ENCODE measurements at places on chromosomes 3 and 15. TPM values are rescaled to one million over a fixed set of nuclear protein-coding genes. Genes with fewer than 3 reads are reported as not detected.

IQCH gene
- 0.64 TPM for total RNA-seq

PLS1 gene
- total RNA-seq, result 1.8 TPM

TUSC7 gene
- not detected for total RNA-seq

- DNase-seq, result no peak
These were observed 15.3 kb upstream of the ABHD17C start for GRCh38 chr15:80679804-80680175.

GRCh38 chr3:13278783-13279531 lies 141.2 kb downstream of the NUP210 start:
- DNase-seq, result no peak

- DNase-seq, result no peak
These were observed 34.1 kb downstream of the EOMES start for GRCh38 chr3:27688053-27688452.

DNA sequence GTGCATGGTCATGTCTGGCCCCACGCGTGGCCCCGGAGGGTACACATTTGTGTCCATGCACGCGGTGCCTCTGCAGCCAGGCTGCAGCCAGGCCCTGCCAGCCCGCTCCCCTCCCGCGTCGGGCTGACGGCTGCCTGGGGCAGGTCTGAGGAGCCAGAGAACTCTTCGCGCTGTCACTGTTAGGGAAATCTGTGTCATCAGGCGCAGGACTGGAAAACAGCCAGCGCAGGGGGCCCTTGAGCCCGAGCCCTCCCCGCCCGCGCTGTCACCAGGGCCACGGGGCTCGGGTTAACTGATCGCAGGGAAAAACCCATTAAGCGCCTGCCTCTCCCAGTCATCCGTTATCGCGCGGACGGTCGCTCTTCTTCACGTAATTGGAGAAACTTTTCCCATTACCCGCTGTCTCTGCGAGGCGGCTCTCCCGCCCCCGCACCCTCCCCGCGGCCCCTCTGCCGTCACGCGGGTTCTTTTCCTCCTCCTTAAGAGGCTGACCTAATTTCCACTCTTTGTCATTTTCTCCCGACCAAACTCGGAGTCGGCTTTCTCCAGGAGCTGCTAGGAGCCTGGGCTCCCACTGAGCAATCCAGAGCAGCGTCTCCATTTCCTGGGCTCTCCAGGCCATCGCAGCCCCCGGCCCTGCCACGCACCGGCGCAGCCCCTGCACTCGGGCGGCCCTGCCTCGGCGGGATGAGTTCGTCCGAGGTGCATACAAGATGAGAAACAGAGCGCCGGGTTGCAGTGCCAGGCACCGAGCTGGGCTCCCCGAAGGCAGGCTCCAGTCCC lies 57.5 kb upstream of the PRR23E start:
- peak; percentile 68 for DNase-seq

- DNase-seq, result no peak
These were observed 3.1 kb downstream of the SPRED1 start for GRCh38 chr15:38255690-38256089.

- DNase-seq, result no peak
These were observed 32.6 kb downstream of the STT3B start for GRCh38 chr3:31565288-31565687.

DNA sequence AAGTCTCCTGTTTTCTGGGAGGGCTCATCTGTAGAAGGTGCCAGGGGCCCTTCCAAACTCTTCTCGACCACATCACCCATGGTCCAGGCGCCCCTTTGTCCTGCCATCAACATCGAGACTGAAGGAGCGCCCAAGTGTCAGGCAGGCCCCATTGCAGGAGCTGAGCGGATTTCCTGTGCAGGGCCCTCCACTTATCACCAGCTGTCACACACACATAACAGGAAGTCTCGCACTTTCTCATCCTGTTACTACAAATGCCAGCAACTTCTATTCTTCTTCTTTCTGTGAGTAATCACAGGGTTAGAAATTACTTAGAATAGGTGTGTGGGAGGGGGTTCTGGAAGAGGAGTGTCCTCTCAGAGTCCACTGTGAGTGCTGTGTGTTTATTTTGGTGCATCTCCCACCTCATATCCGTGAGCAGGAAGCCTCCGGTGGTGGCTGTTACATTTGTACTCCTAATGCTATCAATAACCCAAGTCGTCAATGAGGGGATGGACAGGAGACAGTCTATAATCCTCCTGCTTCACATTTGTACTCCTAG lies at the start of gene KLHL6:
Gene KLHL6 (minus strand): TSS at position 166 of the 541 bp plus-strand sequence. CDS start 53 bp downstream, at position 113.
- DNase-seq, result peak; percentile 42

DNA sequence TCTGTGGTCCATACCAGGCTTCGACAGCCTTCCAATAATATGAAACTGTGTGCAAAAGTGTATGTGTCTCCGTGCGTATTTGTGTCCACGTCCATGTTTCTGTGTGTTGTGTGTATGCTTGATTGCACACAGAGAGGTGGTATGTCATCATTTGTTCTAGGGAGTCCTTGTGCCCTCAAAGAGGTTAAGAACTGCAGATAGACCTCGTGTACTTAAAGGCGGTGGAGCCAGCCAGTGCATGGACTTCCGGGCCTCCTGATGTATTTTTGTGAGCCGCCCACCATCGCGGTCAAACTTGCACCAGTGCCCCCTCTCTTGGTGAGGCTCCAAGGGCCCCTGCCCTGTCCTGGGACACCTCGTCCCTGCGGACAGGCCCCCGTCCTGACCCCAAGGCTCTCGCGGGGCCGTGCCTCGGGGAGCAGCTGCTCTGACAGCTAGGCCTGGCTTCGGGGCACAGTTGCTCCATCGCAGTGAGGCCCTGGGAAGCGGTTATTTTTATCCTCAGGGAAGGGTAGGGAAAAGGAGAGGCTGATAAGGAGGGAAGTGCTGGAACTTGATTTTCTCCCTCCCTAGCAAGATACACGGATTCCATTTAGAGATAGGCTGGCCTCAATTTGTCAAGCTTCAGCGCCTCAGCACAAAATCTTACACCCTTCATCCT lies 1.2 kb upstream of the RYK start:
- DNase-seq, result peak; percentile 64
